Kasumi-1 (cell line): ENCODE measurements at places on chromosomes 5 and 9.

DNA sequence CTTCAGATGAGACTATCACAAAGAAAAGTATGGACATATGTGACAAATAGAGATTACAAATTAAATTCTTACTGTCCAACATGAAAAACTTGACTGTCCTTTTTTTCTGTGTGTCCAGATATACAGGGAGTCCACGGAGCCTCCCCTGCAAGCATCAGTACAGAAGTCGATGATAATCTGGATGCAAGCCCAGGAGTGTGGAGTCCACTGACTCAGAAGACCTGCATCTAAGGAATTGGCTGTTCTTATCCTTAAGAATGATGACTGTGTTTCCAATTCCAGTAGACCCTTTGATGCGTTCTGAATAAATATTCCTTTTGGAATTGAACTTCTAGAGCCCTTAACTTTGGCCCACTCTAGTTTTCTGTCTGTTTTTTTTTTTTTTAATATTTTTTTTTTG is 56.7 kb upstream of the TAF11L2 start:
- DNase-seq: no peak

- no peak for DNase-seq
These were observed 8.5 kb downstream of the GOLPH3 start for GRCh38 chr5:32165597-32165996.

- peak; percentile 37 for DNase-seq
These were observed 1.6 kb upstream of the UBAC1 start for GRCh38 chr9:135962696-135963307.

DNA sequence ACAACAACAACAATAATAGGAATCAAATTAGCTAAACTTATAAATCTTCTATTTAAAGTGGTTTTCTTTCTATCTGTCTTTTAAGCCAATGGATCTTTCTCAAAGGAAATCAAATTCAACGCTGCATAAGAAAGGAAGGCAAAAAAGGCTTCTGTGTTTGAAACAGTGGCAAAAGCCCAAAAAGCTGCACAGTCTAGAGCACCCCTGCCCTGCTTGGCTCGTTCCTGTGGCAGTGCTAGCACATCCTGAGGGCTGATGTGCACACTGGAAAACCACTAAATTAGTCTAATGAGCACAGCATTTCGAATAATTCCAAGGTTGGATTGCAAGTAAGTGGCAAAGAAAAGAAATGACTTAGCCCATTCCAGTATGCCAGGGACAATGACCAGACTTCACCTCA is 80.7 kb downstream of the AP3B1 start:
- DNase-seq: no peak

GRCh38 chr9:120931231-120932085 is 4.9 kb upstream of the TRAF1 start:
- DNase-seq: peak; percentile 59

GRCh38 chr9:99069546-99069945 is 35.4 kb upstream of the TGFBR1 start:
- no peak for DNase-seq

DNA sequence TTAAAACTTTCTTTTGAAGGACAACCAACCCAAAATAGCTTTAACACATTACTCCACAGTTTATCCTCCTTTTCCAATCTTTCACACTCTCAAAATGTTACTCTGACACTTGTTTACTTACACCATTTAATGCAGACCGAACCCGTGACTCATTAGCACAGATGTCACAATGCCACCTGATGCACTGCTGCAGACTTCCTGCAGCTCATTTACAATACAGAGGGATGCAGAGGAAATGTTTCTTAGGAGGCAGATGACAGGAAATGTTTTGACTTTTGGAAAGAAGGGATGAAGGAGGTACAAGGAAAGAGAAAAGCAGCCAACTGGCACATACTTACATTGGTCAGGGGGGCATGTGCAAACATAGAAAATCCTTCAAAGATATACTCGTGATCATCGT is 39.0 kb downstream of the DROSHA start:
- no peak for DNase-seq

DNA sequence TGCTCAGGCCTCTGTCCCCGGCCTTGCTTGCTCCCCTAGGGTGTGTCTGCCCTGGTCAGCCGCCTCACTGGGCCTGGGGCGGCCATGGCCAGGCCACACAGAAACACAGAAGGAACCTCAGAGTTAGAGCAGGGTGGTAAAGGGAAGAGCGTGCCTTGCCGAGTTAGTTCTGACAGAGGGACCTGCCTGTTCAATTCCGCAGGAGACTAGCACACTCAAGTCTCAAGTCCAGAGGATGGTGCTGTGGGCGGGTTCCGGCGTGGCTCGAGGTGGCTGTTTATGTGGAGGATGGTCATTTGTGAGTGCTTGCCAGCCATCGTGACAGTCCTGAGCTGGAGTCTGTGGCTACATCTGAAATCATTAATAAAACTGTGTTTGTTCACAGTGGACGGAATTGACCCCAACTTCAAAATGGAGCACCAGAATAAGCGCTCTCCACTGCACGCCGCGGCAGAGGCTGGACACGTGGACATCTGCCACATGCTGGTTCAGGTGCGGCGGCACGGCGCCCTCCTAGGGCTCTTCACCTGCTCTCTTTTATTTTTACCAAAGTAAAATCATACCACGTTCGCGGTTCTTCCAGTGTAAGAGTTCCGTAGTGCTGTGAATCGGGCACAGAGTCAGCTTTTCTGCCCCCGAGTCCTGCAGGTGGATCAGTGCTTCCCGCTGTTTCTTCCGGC is 95.5 kb upstream of the CACNA1B start:
- no peak for DNase-seq

- no peak for DNase-seq
These were observed 52.1 kb upstream of the PAPPA start for GRCh38 chr9:116101516-116101915.

- no peak for DNase-seq
These were observed 40.8 kb downstream of the WHRN start for GRCh38 chr9:114464281-114465051.

DNA sequence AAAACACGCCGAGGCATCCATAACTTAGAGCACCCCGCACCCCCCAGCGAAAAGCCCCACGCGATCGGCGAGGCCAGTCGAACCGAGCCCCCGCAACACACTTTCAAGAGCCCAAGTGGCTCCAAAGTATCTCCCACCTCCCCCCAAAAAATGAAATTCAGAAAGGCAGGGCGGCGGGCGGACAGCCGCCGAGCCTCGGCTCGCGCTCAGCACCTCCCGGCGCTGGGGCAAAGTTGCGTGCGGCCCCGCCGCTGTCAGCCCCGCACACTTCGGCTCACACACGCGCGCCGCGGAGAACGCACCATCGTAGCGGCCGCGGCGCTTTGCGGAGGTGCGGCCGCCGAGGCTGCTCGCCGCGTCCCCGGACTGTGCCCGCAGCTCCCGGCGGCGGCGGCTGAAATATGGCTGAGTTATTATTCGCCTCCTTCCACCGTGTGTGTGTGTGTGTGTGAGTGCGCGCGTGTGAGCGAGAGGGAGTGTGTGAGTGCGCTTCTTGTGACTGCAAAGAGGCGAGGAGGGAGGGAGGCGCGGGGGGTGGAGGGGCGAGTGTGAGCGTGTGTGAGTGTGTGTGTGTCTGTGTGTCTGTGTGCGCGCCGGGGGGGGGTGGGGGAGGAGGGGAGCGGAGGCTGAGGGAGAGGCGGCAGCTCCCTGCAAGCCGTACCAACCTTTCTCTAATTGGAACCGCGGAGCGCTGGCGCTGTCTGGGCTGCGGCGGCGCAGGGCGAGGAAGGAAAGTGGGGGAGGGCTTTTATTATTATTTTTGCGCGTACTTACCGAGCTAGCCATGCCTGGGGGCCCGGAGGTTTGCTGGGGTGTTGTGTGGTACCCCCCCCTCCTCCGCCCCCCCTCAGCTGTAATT is 599 bp downstream of the MLLT3 start:
- peak; percentile 44 for DNase-seq

GRCh38 chr9:99425923-99426842 is 204.1 kb downstream of the SEC61B start:
- DNase-seq: no peak

DNA sequence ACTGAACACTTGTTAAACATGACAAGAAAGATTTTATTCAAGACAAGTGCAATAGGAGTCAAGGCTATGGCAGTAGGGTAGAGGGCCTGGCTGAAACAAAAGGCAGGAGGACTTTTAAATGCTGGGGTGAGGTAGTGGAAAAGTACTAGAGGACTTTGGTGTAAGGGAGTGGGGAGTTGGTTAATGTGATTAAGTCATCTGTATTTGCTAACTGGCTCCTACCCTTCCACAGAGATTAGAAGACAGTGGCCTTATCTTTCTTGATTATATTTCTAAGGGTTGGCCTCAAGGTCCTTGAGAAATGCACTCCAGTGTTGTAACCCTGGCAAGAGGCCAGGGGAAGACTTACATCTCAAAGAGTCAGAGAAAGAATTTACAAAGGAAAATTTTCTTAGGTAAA is 160.2 kb upstream of the FTMT start:
- no peak for DNase-seq

GRCh38 chr5:60018091-60018490 is 124.6 kb upstream of the PDE4D start:
- DNase-seq: no peak

- DNase-seq: peak; percentile 83
These were observed 161.5 kb upstream of the NR4A3 start for GRCh38 chr9:99660191-99660636.

DNA sequence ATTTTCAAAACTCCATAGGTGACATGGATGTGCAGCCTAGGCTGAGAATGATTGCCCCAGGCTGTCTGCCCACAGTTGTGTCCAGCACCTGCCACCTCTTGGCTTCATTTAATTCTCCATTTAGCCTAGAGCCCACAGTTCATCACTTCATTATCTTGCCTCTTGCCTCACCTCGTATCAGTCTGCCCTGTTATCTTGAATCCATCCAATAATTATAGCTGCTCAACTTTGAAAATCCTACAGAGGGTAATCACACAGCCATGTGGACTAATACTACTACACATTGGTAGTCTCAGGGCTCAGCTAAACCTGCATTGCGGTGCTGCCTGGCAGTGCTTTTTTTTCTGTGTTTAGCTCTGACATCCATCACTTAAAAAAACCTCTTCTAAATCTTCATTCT is 7.4 kb downstream of the UGCG start:
- DNase-seq: no peak

- DNase-seq: no peak
These were observed 48.1 kb downstream of the OTULIN start for GRCh38 chr5:14712666-14713065.

DNA sequence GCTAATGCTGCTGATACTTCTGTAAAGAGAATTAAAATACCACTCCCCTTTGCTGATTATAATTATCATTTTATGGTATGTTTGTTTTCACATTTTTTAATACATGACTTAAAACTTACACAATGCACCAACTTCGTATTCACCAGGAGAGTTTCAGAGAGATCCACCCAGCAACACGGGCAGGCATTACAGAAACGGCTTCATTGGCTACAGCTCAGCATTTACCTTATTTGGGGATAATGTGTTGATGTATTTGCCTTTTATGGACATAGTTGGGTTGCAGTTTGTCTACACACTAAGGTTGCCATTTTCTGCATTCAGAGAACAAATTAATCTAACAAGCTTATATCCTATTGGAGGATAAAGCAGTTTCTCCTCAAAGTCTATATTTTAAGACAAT is 423.6 kb downstream of the PRDM9 start:
- DNase-seq: no peak

DNA sequence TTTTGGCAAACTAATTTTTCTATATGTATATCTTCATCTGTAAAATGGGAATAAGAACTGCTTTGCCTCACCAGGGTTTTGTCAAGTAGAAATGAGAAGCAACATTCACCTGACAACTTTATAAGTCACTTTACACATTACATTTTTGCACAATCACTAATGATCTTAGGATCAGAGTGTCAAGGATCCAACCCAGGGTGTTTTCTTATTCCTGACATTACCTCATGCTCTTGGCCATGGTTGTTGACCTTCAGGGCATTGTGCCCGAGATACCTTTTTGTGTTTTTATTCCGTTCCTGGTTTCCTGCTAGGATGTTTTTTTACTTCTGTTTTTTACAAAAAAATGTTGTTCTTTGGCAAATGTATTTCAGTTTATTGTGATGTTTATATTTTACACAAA is 22.2 kb upstream of the RASA1 start:
- DNase-seq: no peak

DNA sequence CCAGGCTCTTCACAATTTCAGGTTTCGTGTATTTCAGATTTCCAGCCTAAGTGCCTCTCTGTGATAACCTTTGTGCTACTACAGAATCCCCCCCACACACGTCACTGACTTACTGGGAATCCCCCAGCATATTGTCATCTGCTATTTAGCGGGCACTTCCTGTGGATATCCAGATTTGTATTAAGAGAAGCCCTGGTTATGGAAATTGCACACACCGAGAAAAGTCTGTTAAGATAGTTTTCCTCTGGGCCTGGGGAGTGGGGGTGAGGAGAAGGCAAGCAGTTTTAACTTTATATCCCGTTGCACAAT is 269.9 kb downstream of the MED10 start:
- DNase-seq: no peak

DNA sequence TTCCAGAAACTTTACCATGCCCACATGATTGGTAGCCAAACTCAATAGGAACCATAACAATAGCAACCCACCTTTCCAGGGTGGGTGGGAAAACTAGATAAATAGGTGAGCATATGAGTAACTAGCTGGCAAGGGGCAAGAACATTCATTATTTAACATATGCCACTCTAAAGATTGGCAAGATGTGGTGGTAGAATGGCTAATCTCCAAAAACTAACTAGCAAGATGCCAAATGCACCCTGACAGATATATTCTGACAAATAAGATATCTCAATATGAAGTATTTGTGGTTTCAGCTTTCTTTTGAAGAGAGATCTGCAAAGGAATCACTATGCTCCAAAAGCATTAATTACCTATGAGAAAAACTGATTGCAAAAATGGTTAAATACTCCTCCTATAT is 895.6 kb downstream of the TLE1 start:
- no peak for DNase-seq

- DNase-seq: no peak
These were observed 49.6 kb downstream of the ANKDD1B start for GRCh38 chr5:75660678-75661465.

GRCh38 chr9:123960366-123960765 is 30.4 kb upstream of the DENND1A start:
- DNase-seq: no peak

DNA sequence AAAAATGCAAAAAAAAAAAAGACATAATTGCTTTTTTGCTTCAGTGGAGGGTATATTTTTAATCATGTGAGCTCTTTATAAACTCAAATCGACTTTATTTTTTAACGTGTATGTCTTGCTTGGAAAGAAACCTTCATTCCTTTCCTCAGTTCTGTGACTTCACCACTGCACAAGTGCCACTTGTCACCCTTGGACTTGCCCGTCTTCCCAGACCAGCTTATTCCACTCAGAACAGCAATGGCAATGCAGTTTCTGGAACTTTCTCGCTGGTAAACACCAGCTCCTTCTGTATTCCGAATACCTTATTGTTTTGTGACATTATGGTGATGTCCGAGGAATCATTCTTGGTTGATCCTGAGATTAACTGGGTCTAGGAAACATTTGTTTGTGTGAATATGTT is 440.5 kb upstream of the ADAMTS16 start:
- DNase-seq: no peak
